Activated naive CD8-positive, alpha-beta T cell treated with anti-CD3 and anti-CD28 coated beads, Interleukin-2, amount 50 U/mL, for 16 hours (primary cell): ENCODE measurements at places on chromosomes 4 and X.

DNA sequence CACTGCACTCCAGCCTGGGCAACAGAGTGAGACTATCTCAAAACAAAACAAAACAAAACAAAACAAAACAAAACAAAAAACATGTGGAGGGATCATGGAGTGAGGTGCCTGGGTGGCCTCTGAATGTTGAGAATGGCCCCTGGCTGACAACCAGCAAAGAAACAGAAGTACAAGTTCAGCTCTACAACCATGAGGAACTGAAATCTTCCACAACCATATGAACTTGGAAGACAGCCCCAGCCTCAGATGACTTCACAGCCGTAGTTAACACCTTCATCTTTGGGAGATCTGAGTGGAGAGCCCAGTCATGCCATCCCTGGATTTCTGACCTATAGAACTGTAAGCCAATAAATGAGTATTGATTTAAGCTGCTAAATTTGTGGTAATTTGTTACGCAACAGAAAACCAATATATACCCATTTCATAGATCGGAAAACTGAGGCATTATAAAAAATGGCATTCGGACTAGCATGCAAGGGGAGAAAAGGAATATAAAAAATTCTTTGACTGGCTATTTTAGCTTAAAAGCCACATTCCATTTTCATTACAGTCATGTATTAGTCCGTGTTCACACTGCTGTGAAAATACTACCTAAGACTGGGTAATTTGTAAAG is 138.7 kb upstream of the RAPGEF2 start:
- no peak for DNase-seq

DNA sequence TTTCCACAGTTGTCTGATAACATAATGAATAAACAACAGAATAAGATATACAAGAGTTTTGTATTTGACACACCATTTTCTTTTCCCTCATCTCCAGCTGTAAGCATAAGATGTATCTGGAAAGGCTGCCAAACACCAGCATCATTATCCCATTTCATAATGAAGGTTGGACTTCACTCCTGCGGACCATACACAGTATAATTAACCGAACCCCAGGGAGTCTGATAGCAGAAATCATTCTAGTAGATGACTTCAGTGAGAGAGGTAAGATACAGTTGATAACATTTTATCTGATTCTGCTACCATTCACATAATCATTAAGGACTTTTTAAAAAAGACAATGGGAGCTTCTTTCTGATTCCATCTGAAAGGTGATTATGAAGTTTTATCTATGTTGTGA is 535.2 kb downstream of the GALNTL6 start:
- no peak for DNase-seq

- DNase-seq = peak; percentile 54
These were observed at the start of gene ZNF518B for GRCh38 chr4:10457255-10457801. Gene ZNF518B (minus strand): TSS chr4:10457426. CDS start chr4:10446328, 11,098 bp downstream.

DNA sequence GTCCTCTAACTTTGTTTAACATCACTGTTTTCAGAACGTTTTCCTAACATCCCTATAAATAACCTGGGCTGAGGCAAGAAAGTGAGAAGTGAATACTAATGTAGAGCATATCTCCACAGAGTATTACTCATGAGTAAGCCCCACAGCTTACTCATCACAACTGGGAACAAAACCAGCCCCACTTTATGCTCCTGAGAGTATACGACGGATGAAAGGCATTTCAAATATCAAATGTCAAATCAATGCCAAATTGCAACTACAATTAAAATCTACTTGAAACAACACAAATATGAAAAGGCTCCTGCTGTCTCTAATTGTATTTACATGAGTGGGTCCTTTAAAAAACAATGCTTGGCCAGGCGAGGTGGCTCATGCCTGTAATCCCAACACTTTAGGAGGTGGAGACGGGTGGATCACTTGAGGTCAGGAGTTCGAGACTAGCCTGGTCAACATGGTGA is 41.2 kb downstream of the SH3RF1 start:
- no peak for DNase-seq

DNA sequence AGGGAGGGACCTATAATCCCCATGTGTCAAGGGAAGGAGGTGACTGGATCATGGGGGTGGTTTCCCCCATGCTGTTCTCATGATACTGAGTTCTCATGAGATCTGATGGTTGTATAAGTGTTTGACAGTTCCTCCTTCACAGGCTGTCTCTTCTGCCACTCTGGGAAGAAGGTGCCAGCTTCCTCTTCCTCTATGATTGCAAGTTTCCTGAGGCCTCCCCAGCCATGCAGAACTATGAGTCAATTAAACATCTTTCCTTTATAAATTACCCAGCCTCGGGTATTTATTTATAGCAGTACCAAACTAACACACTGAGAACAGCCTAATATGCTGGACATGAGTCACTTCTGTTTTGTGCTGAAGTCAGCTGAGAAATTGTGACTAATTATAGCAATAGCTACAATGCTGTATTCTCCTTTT is 656.9 kb upstream of the CPEB2 start:
- DNase-seq = no peak

DNA sequence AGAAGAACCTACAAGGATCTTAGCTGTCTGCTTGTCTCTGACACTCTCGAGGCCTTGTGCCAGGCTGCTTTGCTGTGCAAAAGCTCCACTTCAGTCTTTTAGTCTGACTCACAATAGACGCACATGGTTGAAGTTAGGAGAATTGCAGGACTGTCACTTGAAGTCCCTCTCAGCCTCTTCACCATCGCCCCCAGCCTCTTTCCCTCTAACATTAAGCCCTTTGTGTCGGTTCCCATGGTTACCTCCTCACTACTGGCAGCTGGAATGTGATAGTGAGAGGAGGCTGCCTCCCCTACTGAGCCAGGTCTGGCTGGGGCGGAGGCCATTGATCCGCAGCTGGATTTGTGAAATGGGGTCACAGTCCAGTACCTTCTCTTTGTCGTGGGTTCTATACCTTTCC is 201.8 kb downstream of the SOWAHB start:
- no peak for DNase-seq

- no peak for DNase-seq
These were observed 160.0 kb downstream of the SPCS3 start for GRCh38 chr4:176479767-176480166.

- DNase-seq = no peak
These were observed 136.9 kb downstream of the ASMT start for GRCh38 chrX:1751781-1752180.

- no peak for DNase-seq
These were observed 73.7 kb downstream of the TBL1X start for GRCh38 chrX:9538544-9539045.
